Colonic mucosa (tissue), 4 donors: ENCODE measurements at places on chromosomes 6 and 20.

DNA sequence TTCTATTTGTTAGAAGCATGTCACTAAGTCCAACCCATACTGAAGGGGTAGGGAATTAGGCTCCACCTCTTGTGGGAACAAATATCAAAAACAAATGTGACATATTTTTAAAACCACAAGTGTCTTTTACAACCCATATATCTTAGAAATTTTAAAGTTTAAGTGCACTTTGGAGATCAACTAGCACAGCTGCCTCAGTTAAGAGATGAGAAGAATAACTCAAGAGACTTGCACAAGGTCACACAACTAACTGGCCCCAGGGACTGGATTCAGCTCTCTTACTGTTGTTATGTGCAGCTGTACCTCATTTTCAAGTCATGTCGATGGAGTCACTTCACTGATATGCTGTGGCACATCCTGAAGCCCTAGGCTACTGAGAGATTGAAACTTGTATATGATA lies 102.9 kb upstream of the BMP2 start:
- H3K27me3 ChIP-seq: no peaks in the 10 kb centered on the region
- no peak overlapping the region for H3K4me3 ChIP-seq
- H3K4me1 ChIP-seq: no peaks in the 10 kb centered on the region
- H3K36me3 ChIP-seq: no peaks in the 10 kb centered on the region
- H3K27ac ChIP-seq: peak overlapping the region; percentile 46

DNA sequence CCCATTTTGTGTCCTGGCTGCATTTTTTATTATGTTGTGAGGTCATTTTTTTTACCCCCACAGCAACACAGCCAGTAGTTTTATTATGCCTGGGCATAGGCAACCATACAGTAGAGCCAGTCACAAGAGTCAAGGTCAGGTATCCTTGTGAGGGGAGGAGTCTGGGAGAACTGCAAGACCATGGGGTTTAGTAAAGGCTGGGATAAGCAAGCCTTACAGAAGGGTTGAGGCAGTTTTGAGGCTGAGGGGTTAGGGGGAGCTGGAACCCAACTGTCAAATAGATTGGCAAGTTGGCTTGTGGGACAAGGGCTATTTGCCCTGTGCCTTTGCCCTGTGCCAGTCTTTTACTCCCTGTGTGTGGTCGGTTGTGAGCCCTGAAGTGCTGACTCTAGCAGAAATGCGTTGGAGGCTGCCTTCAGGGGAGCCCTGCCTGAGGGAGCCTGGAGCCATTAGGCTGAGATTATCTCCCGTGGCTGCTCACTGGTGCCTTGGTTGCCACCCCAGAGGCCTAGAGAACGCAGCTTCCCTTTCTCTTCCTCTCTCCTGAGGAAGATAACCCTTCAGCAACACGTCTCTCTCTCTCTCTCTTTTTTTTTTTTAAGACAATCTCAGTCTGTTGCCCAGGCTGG lies 31.1 kb downstream of the RALY start:
- H3K36me3 ChIP-seq: no peaks in the 10 kb centered on the region
- H3K27me3 ChIP-seq: no peaks in the 10 kb centered on the region
- peaks cover 20% of the 10 kb centered on the region for H3K4me1 ChIP-seq

DNA sequence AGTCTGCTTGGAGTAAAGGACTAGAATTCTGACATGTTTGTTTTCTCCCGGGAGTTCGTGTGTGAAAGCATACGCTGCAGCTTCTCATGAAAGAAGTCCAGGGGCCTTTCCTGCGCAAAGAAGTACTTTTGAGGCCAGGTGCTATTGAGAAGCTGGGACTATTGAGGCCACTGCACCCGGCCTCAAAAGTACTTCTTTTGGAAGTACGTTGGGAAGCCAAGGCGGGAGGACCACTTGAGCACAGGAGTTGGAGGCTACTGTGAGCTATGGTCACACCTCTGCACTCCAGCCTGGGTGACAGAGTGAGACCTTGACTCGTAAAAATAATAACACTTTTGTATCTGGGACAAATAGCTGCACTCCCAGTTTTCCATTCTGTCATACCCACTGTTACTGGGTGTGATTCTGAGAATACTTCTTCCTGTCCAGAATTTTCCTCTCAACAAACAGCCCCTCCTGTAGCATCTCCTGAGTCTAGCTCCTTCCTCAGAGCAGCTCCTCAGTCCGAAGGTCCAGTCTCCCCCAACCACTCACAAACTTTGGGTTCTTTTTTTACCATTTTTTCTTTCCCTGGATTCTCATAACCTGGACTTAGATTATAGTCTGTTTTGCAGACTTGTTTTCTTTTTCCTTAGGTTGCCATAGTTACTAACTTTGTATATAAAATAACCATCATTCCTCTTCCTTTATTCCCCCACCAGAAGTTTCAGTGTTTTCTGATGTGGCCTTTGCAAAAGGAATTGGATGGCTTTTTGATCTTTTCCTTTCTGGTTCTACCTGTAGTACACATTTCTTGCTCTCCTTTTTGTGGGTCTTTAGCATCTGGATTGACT lies 12.7 kb downstream of the STK35 start:
- no peaks in the 10 kb centered on the region for H3K27me3 ChIP-seq
- no peak for DNase-seq
- peaks cover 10% of the 10 kb centered on the region for H3K36me3 ChIP-seq
- peaks cover 4% of the 10 kb centered on the region for H3K4me1 ChIP-seq

DNA sequence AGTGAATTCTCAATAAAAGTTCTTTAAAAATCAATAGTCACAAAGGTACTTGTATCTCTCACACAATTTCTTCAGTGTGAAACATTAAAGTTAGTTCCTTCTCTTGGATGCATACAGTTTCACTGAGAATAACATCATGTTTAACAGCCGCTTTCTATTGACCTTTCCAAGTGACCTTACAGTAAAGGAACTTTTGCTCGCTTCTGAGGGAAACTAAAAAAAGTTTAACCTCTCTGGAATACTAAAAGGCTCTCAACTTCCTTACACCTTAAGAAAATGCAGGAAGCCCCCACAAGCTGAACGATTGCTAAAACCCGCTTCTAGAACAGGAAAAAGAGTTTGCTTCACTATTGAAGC lies 1.3 kb downstream of the RRAGD start:
- peak overlapping the region; percentile 72 for H3K4me3 ChIP-seq
- no peaks in the 10 kb centered on the region for H3K36me3 ChIP-seq
- H3K27ac ChIP-seq: no peak overlapping the region
- no peak for DNase-seq
- H3K4me1 ChIP-seq: no peaks in the 10 kb centered on the region

- no peaks in the 10 kb centered on the region for H3K27me3 ChIP-seq
- DNase-seq: no peak
- no peak overlapping the region for H3K27ac ChIP-seq
- H3K36me3 ChIP-seq: no peaks in the 10 kb centered on the region
- H3K4me3 ChIP-seq: no peak overlapping the region
Observed at GRCh38 chr20:14407336-14407735, 69.9 kb upstream of the FLRT3 start.

DNA sequence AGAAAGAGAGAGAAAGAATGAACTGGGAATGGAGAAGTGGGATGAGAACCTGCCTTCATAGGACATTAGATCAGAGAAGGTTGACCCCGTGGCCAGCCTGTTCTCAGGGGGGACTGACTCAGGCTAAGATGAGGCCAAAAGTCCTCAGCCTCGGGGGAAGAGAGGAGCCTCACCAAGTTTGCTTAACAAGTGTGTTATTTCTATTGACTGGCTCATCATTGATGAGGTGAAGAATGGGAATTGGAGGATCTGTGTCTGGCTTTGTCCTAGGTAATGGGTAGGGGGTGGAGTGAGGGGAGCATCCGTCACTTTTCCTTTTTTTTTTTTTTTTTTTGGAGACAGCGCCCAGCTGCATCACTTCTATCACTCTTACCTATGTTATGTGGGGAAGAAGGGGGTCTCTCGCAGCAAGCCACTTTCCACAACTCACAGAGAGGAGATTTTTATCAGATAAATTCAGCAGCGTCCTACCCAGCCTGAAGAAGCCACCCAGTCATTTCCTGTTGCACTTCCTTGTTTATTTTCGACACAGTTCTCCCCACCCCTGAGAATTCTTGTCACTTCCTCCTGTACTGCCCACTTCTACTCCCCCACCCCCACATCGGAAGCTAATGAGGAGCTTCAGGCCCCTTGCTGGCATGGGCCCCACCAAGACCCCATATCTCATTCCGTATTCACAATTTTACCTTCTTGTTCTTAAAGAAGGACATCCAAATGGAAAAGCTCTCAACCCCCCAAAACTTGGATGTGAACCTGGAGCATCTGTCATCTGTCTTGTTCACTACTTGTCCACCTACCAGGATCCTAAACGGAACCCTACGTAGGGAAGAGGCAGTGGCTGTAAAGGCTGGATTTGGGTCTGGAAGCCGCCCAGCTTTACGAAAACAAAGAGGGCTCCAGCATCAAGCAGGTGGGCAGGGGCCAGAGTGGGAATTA lies 2.8 kb upstream of the RNASET2 start:
- DNase-seq: peak; percentile 61
- H3K36me3 ChIP-seq: no peaks in the 10 kb centered on the region
- H3K4me3 ChIP-seq: no peak overlapping the region

DNA sequence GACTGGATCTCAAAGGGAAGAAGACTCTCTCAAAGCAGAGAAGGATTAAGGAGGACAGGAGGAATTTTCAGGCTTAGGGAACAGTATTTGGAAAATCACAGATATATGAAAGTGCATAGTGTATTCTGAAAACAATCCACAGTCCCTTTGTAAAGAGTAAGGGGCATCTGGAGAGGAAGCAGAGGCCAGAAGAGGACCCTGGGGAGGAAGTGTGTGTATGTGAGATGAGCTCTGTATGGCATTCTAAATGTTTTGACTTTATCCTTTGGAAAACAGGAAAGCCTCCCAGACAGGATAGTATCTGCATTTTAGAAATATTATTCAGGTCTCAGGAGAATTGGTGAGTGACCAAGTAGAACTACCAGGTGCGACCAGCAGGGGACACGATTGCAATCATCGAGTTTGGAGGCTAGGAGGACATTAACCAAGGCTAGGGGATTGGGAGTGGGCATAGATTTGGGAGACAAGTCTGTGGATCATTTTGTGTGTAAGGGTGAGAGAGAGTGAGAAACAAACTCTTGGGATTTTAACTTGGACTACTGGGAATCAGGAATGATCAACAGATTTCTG lies 38.3 kb upstream of the FAM184A start:
- H3K27ac ChIP-seq: no peak overlapping the region
- DNase-seq: no peak
- no peak overlapping the region for H3K4me3 ChIP-seq
- no peaks in the 10 kb centered on the region for H3K36me3 ChIP-seq
